Stimulated activated CD8-positive, alpha-beta memory T cell treated with anti-CD3 and anti-CD28 coated beads, Interleukin-7, amount 100 ng/mL, for 1 hour (primary cell): ENCODE measurements at places on chromosomes 12 and 14.
A peak's percentile ranks its signal among the peaks of the same experiment; 100 is the strongest.

GRCh38 chr14:106308839-106309389, 782.5 kb downstream of the TMEM121 start:
- peak; percentile 15 for DNase-seq

DNA sequence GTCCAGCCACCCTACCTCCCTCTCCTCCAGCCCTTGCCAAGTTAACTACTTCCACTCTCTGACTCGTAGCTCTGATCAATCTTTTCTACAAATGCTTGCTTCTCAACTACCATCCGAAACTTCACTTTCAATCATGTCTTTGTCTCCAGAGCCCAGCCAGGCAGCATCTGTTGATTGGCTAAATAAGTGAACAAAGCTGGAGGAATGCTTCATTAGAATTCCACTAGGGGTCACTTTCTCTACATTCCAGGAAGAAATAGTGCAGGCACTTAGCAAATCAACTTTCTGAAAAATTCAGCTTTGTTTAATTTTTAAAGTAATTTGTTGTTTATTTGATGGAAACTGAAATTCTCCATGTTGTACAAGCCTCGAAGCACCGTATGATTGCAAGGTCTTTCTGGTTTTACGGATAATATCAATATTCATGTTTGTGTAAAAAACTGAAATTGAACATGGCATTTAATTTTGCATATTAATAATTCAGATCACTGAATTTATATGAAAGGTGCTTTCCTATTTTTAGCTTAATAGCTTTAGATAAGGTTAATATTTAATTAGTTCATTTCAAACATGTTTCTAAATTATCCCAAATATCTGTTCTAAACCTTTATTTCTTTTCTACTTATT, 32.4 kb upstream of the HELB start:
- DNase-seq: no peak

DNA sequence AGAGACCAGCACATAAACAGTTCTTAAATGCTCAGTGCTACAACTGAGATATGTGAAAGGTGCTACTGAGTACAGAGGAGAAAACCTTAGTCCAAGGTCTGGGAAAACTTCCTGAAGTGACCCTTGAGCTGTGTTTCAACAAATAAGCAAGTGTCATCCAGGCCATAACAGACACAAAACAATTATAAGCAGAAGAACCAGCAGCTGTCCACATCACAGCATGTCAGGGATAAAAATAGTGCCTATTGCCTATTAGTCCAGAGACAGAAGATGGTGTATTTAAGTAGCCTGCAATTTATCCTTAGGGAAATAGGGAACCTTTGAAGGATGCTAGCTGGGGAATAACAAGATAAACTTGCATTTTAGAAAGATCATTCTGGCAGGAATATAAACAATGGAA, 237.8 kb downstream of the SPTSSA start:
- DNase-seq: no peak

- no peak for DNase-seq
Observed at GRCh38 chr14:83291714-83292113, 1758.1 kb upstream of the SEL1L start.

DNA sequence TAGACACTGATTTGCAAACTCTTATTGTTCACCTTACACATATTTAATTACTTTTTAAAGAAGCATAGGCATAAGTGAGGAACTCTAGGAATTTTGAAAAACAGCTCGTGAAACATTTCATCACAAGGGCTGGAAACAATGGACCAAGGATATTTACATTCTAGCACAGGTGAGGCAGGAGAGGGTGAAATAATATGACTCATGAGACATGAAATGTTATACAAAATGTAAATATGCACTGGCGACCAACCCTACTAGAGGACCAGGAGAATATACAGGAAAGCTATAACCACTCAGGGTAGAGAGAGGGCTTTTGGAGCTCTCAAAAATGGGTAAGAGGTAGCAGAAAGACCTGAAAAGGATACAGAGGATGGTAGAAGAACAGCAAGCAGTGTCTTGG, 115.3 kb downstream of the PTGER2 start:
- DNase-seq: no peak

DNA sequence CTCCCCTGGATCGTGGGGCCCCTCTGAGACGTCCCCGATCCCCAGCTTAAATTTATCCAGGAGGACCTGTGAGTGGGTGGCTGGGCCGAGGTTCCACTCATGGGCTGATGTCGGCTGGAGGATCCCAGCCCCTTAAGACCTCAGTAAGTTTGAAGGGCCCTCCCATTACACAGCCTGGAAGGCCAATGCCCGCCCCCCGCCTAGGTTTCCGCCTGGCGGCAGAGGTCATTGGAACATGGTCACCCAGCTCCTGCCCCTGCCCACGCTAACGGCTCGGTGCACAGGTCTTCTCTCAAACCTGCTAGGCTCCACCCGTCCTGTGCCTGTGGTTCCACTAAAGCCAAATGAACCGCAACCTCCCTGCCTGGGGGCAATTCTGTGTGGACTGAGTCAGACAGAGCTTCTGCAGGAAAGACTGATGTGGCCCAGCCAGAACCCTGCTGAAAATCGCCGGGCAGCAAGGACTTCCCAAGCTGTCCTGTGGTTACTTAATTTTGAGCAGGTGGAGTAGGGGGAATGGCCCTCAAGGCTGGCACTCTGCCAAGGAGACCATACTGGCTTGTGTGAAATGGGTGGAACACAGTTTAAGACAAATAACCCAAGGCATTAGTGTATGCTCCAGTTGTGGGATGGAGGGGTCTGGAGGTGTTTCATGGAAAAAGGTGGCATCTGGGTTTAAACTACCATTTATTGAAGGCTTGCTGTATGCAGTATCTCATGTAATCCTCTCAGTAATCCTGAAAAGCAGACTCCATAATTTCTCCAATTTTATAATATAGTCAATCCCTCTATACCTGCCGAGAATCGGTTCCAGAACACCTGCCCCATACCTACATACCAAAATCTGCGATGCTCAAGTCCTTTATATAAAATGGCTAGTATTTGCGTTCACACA, 903 bp upstream of the NT5DC3 start:
- DNase-seq: peak; percentile 11

GRCh38 chr14:93133464-93133863, 17.7 kb upstream of the ITPK1 start:
- DNase-seq: no peak
